ENCODE measurements at places on chromosomes 3 and 15.

DNA sequence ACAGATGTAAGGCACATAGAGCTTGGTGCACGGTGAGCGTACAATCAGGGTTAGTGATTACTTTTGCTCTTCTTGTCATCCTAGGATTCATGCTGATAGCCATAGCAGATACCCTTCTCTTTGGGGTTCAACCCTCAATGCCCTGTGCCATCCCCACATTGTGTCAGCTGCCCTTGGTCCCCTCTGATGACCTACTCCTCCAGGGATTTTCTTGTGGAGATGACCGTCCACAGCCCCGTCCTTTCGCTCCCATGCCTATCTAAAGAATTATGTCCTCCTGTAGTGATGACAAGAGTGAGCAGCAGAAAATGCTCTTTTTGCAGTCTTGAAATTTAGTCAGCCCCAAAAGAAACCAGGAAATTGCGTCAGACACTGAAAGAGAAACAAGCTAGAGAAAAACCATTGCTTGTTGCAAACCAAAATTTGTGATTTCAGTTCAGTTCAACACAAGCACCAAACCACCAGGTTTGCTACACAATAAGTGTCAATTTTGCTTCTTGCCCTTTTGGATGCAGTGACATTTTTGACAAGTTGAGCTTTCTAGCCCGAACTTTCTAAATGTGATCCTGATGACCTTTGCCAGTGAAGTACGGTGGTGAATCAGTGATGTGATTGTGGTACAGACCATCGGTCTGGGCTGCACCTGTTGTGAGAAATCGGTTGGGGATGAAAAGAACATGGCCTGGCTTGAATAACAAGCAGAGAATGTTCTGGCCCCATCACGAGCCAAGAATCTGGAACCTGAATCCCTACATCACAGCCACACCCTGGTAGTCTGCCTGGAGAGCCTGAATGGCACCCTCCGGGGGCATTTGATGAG is 41.3 kb downstream of the CMTM7 start:
- DNase-seq, result no peak

DNA sequence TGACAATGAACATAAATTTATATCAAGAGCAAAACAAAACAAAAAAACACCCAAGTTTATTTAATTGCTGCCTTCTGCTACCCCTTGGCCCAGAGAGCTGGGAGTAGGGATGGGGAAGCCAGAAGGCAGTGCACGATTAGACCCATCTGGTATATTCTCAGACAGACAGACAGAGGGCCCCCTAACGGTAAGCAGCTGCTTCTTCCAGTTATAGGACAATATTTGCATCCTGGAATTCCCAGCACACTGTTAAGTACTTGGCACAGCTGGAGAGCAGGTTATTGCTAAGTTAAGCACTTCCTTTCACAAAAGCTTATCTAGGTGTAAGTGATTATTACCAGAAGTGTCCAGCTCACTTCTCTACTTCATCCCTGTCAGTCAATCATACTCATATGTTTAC is 39.3 kb downstream of the C2CD4B start:
- DNase-seq, result no peak

DNA sequence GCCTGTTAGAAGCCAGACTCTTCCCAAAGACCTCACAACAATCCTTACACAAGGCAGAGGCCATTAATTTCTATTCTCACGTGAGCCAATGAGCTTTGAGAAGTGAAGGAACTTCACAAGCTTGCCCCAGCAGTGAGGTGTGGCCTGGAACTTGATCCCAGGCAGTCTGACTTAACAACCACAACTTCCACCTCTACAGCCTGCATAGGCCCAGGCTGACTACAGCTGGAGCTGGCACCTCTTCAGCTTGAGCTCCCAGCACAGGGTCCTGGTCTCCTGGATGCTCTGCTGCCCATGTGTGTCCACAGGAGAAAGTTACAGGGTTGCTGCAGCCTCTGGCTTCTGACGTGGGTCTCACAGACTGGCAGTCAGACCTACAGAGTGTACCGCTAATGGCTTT is 111.0 kb downstream of the ERC2 start:
- DNase-seq, result no peak

- no peak for DNase-seq
These were observed 9.5 kb downstream of the LRRC49 start for GRCh38 chr15:70902107-70902506.

Measured in T-helper 2 cell (primary cell).